ENCODE measurements at places on chromosomes 6 and 20.
A peak's percentile ranks its signal among the peaks of the same experiment; 100 is the strongest.

DNA sequence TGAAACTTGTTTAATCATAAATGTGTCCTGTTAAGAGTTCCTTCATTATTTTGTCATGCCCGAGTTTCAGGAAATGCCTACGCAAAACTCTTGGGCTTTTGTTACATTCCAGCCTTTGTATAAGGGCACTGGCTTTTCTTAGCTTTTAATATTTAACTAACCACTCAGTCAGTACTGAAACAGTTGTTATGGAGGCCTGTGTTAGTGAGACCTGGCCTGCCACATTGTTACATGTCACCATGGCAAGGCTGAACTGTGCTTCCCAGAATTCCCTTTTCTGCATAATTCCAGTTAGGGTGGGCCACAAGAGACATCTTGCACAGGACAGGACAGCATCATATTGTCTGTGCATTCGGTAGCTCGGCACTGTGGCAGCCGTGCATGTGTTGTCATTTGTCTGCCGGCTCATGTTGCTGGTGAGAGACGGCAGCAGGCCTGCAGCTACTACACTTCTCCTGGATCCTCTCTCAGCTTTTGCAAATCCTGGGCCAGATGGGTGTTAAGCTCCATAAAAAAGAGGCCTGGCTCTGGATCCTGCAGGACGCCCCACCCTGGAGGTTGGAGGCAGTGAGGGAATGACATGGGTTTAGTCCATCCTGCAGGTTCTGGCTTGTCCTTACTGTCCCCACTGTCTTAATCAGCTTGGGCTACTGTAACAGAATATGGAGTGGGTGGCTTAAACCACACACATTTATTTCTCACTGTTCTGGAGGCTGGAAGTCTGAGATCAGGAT lies 128.8 kb upstream of the DTNBP1 start:
- peak; percentile 31 for DNase-seq

GRCh38 chr6:142265476-142265875 lies 36.3 kb upstream of the ADGRG6 start:
- no peak for DNase-seq

- no peak for DNase-seq
Measured at GRCh38 chr20:12949429-12949980, 59.3 kb upstream of the SPTLC3 start.

- no peak for DNase-seq
Measured at GRCh38 chr20:18195931-18196330, 58.3 kb downstream of the KAT14 start.

GRCh38 chr20:18225632-18226031 lies 62.7 kb upstream of the ZNF133 start:
- DNase-seq = no peak

GRCh38 chr20:58664883-58665282 lies 13.8 kb downstream of the STX16 start:
- no peak for DNase-seq

- no peak for DNase-seq
Measured at GRCh38 chr6:52731719-52732118, 31.6 kb downstream of the GSTA2 start.

- peak; percentile 91 for DNase-seq
Measured at GRCh38 chr6:13488015-13488895, 855 bp upstream of the GFOD1 start.

DNA sequence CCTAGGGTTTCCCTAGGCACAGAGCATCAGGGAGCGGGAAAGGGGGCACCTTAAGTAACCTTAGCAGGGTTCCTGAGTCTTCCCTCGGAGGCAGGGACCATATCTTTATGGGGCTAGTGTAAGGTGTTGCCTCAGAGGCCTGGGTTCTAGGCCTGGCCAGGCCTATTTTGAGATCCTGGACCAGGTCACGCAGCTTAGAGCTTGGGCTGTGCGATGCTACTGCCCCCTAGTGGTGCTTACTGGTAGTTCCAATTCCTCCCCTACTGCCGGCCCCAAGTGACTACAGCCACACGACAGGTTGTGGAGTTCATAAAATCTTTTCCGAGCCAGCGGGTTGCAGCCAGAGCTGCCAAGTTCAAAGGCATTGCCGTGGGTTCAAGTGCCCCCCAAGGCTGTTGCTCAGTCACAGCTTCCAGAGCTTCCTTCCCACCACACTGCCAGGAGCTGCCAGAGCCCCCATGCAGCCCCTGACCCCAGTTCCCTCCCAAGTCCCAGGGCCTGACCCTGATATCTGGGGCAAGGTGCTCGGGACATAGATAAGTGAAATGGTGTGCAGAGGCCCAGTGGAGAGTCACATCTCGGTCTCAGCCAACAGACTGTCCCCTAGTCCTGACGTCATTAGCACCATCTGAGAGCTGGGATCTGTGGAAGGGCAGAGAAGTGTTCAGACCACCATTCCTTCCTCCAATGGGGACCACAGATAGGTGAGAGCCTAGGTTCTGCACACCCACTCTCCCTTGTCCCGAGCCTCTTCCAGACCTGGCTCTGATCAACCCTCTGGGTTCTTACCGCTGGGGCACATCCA lies 3.3 kb downstream of the LRRC73 start:
- peak; percentile 79 for DNase-seq

DNA sequence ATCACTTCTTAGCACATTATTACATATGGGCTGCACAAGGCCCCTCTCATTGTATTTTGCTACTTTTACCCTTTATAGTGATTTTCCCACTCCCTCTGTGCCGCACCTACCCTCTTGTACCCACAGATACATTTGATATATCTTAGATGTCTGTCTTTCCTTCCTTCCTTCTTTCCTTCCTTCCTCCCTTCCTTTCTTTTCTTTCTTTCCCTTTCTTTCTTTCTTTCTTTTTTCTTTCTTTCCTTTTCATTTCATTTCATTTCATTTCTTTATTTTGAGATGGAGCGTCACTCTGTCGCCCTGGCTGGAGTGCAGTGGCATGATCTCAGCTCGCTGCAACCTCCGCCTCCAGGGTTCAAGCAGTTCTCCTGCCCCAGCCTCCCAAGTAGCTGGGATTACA lies 12.2 kb downstream of the POLH start:
- DNase-seq = no peak

GRCh38 chr6:9732056-9732455 lies 682.8 kb downstream of the TFAP2A start:
- DNase-seq = no peak

- DNase-seq = no peak
Measured at GRCh38 chr6:138357928-138358327, 19.8 kb upstream of the SMIM28 start.

DNA sequence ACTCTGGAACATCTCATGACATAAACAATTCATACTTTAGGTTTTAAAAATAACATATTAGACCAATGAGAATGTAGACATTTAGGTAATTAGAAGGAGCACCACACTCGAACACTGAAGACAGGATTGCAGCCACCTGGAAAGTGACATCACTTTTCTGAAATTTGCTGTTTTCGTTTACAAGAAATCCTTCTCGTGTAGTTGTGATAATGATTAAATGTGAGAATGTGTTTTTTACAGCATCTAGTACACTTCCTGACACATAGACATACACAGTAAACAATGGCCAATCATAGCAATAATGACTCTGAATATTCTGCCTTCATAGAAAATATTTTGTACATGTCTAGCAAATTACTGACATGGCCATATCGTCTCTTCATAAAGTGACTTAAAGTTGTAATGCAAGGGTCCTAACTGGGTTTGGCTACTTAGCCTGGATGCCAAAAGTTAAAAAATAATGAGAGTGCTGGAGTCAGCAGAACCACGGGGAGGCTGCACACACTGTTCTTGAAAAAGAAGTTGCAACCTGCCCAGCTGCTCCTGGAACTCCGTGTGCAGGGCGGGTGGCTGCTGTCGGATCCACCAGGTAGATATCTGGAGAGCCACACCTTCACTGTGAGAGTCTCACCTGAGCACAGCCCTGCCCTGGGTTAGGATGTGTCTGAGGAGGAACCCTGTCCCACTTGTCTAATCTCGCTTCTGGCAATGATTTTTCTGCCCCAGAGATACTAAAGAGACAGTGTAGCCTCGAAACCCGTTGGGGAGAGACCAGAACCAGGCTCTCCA lies 212.9 kb downstream of the QKI start:
- no peak for DNase-seq

GRCh38 chr6:36519352-36519751 lies 27.9 kb downstream of the STK38 start:
- DNase-seq = no peak

DNA sequence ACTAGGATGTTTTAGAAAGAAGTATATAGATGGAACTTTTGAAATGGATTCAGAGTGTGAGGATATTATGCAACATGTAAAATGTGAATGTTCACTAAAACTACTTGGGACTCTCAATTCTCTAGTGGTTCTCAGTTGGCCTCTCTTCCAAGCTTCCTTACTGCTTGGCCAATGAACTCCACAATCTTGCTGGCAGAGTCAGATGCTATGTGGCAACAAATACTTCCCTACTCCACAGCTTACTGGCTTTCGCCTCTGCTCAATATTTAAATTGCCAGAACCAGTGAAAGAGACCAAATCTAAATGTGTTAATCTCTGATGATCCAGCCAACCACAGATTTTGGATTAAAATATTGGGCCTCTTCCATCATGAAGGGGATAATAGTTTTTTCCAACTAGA lies 138.4 kb downstream of the HTR1B start:
- DNase-seq = no peak

GRCh38 chr6:6823030-6823429 lies 234.5 kb downstream of the LY86 start:
- no peak for DNase-seq

GRCh38 chr6:35494161-35494563 lies 2.7 kb downstream of the TEAD3 start:
- DNase-seq = no peak

GRCh38 chr6:151461673-151462072 lies 9.7 kb upstream of the RMND1 start:
- no peak for DNase-seq

- DNase-seq = no peak
Measured at GRCh38 chr6:15751721-15752350, 89.0 kb upstream of the DTNBP1 start.

- no peak for DNase-seq
Measured at GRCh38 chr6:158706369-158706982, 56.6 kb downstream of the SYTL3 start.

GRCh38 chr6:34070315-34071135 lies 75.4 kb downstream of the GRM4 start:
- no peak for DNase-seq

- DNase-seq = no peak
Measured at GRCh38 chr6:28947831-28948270, 24.1 kb upstream of the TRIM27 start.

DNA sequence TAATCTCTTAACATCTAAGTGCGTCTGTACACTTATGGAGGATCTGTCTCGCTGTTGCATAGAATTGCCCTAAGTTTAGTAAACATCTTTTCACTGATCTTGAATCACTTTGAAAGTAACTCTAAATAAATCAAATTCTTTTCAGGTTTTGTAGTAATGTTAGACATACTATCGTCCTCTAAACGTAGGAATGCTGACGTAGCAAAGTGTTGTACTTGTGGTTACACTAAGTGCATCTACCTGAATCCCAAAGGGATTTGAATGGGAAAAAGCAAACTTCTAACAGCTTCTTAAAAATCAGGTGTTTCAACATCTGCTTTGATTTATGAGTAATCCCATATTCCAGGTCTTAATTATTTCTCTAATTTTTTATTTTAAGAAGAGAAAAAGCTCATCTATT lies 49.8 kb downstream of the MAP7 start:
- no peak for DNase-seq

- DNase-seq = no peak
Measured at GRCh38 chr6:43428874-43429273, 1.5 kb downstream of the ABCC10 start.

DNA sequence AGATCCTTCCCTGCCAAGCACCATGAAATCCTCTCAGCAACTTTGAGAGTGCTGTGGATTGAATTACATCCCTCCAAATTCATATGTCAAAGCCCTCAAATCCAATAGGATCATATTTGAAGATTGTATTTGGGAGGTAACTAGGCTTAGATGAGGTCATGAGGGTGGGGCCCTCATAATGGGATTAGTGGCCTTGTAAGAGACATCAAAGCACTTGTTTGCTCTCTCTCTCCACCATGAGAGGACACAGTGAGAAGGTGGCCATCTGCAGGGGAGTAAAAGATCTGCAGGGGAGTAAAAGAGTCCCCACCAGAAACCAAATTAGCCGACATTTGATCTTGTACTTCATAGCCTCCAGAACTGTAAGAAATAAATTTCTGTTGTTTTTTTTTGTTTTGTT lies 298.2 kb downstream of the SAMD5 start:
- DNase-seq = no peak

DNA sequence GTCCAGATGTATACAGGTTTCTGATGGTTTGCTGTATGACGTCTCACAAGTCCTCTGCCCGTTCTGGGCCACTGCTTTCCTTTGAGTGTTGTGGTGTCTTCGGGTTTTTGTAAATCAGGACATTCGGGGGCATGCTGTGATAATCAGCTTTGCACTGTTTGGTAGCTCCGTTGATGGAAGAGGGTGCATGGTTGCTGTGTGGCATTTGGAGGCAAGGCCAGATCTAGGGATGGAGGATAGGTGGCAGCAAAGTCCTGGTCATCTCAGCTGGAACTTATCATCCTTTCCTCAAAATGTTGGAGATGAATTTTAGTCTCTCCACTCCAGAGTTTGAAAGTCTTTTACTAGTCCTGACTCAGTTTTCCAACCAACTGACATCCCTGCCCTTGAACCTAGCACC lies 91.0 kb downstream of the SCP2D1 start:
- DNase-seq = no peak

DNA sequence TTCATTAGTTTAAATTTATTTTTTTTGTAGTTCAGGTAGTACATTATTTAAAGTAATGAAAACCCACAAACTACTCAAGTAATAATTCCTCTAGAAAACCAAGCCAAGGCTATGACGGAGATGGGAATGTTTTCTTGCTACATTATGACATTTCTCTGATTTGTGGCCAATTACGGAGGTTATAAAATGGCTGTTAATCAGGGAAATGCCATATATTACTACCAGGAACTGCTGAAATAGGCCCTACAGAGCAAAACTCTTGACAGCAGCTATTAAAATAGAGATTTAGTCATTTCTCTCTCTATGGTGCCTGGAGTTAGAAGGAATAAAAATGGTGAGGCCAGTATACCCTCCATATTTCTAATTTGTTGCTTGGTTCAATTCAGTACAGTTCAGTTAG lies 280.0 kb downstream of the ARHGAP18 start:
- DNase-seq = no peak

- DNase-seq = peak; percentile 64
Measured at GRCh38 chr6:137489046-137490005, 4.9 kb downstream of the OLIG3 start.

GRCh38 chr6:125886914-125887313 lies 69.7 kb upstream of the HINT3 start:
- no peak for DNase-seq

DNA sequence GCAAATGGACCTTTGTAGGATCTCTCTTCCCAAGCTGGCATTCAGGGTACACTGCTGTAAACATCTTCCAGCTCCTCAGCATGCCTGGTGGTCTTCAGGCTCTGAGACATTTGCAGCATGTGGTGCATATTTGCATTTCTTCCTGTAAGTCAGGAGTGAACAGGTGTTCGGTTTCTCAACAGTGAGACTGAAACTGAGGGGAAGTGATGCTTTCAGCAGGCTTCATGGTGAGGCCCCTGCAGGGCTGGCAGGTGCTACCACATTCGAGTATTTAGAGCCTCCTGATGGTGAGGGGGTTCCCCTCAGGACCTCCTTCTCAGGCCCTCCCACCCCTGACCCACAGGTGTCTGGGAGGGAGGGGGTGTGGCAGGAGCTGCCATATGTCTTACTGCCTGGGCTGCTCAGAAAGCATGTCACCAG lies 15.1 kb downstream of the MYBL2 start:
- no peak for DNase-seq

Data from upper lobe of left lung (tissue), 6 donors.